ENCODE measurements at places on chromosomes 1 and 21.

- DNase-seq: no peak
Observed at GRCh38 chr1:5680600-5680999, 311.6 kb downstream of the NPHP4 start.

DNA sequence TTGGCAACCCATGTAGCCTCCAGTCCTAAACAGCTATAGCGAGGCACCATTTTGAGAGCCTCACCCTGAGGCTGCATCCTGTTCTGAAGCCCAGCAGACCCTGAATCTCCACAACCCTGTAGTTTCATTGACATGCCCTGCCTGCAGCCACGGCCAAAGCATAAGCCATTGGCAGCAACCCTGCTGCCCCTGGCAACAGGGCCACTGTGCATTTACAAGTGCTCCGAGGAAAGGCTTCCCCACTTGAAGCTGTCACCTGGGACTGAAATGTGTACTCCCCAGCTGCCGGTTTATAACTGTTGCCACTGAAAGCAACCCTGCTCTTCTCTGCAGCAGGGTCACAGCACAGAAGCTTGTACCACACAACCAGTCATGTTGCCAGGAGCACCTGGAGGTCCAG is 124.2 kb upstream of the OLFM3 start:
- no peak for DNase-seq

DNA sequence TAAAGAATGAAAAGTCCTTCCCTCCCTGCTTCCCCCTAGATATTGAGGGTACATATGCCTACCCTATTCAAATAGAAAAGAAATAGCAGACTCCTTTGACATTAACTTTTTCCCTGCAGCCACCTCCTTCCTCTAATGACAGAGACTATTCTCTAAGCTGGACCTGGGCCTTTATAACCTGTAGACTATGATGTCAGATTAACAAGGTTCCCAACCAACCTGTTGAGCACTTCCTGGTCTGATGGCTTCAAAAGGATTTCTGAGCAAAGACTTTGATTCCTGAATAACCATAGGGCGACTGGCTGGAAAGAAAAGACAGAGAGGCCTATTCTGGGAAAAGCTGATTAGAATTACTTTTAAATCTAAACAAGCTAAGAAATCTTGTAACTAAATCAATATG is 18.4 kb upstream of the C1orf216 start:
- no peak for DNase-seq

GRCh38 chr1:92538048-92538412 is 51.3 kb upstream of the GFI1 start:
- DNase-seq: no peak

- DNase-seq: no peak
Observed at GRCh38 chr1:240987928-240988327, 369.1 kb downstream of the RGS7 start.

DNA sequence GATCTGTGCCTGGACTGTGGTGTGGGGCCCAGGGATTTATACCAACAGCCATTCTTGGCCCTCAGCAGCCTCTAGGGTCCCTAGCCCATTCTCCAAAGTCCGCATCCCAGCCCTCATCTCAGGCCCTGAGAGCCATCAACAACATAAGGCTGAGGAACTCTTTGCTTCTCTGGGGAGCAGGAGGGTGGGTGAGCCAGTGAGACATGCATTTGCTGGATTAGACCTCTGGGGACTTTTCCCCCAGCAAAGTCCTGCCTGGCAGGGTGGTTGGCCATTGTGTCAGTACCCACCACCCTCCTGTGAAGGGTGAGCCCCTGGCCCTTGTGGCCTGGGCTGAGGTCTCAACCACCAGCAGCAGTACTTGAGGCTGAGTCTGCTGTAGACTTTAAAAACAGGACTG is 24.2 kb upstream of the FAM20B start:
- no peak for DNase-seq

- DNase-seq: no peak
Observed at GRCh38 chr1:151403612-151404011, 4.2 kb downstream of the PSMB4 start.

Measured in epithelial cell of prostate (primary cell).